IPS DF 6.9 (cell line): ENCODE measurements at places on chromosomes 3 and 15.

DNA sequence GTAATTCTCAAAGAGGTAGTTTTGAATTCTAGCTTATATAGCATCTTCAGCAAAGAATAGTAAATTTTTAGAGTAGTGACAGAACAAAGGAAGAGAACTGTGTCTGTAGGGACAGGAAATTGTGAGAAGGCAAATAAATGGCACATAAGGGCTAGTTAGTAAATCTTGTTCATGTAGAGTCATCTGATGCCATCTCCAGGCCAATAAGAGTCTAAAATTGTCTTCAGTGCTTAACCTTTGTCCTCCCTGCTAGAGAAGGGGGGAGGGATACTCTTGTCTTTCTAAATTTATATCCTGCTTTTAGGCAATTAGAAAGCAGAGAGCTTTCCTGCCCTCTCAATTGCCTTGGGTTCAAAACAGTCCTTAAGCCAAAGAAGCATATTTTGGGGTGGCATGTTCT, 87.0 kb upstream of the DNAJC19 start:
- DNase-seq = no peak

GRCh38 chr3:186481526-186481925, 62.7 kb downstream of the CRYGS start:
- no peak for DNase-seq

- no peak for DNase-seq
Observed at GRCh38 chr3:65094723-65095122, 406.9 kb upstream of the ADAMTS9 start.

GRCh38 chr3:55750525-55750924, 263.4 kb upstream of the WNT5A start:
- no peak for DNase-seq

DNA sequence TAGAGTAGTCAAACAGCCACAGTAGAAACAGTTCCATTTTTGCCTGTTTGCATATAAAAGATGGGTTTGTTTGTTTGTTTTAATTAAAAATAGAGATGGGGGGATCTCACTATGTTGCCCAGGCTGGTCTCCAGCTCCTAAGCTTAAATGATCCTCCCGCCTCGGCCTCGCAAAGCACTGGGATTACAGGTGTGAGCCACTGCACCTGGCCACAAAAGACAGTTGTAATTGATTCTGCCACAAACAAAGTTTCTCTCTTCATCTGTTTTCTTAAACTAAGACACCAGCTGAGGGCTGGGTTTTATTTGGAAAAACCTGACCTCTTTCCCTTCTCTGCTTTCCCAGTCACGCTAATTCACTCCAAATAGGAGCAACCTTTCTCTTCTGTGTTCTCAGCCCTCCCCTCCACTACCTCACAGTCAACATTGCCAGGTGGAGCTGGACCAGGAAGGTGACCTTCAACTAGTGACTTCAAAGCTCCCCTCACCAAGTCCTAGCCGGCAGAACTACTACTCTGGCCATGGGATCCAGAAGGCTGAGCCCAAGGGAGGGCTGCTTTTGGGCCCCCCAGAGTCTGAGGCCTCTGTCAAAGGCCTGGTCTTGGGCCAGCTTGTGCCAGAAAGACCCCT, 1.5 kb upstream of the IDH2 start:
- no peak for DNase-seq

DNA sequence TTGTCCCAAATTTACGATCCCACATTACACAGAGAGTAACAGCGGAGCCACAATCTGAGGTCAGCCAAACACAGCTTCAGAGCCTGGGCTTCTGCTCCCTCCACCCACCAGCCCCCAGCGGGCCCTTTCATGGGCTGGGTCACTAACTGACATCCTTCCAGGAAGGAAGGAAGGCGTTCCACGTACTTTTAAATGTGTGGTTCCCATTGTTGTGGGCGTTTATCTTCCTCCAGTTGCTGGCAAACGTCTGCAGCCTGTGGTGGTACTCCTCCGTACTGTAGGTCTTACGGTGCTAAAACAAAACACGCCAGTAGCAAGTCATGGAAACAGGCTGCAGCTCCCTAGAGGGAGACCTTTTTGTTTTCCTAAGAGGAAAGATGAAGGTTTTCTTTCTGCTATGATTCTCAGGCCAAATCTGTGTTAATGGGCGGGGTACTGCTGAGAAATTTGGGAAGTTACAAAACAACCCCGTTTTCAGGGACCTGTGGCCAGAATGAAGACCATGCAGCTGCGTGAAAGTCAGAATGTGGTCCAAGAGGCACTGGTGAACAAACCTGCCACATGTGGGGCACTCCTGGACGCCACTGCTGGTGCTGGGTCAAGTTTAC, 7.6 kb downstream of the CTSH start:
- DNase-seq = no peak

DNA sequence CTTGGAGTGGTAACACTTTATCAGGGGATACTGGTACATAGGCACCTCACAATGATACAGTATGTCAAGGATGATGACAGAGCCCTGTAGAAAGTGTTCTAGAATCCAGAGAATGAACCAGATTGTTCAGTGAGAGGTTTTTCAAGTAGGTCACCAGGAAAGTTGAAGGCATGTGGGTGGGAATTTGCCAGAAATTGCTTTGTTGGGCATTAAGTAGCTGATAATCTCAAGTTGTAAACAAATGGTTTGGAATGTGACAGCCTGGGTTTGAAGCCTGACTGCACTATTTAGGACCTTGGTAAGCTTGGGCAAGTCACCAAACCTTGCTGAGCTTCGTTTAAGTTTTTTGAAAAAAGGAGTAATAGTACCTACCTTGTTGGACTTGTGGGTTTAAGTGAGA, 12.5 kb downstream of the SLC35G2 start:
- DNase-seq = no peak

DNA sequence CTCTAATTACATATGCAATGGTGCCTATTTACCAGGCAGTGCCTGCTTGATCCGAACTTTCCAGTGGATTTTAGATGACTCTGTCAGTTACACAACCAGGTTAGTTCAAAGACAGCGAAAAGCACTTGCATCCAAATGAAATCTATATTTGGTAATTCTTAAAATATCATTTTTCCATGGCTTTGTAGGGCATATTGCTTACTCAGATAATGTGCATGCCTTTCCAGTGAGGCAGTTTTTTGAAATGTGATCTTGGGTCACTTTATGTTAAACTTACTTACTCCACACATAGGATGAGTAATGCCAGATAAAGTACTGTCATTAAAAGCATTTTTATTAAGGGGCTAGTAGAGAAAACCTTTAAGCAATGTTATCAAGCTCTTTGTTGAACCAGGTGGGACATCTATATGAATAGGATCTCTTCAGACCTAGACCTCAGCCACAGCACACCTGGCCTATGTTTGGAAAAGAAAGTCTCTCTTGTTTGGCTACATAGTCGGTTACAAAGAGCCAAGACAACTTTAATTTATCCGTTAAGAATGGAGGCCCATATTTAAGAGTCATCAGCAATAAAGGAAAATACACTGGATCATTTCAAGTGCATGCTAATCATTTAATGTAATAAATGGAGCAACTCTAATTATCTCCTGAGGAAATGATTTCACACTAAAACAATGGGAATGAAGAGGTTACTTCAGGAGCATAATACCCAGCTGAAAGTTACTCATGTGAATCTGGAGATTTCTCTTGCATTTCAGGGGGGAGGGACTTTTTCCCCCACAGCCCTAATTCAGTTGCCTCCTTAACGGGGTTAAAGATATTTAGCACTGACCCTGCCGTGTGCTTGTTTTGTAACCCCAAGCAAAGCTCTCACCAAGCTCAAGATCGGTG, 56.3 kb upstream of the TMCO5A start:
- no peak for DNase-seq

DNA sequence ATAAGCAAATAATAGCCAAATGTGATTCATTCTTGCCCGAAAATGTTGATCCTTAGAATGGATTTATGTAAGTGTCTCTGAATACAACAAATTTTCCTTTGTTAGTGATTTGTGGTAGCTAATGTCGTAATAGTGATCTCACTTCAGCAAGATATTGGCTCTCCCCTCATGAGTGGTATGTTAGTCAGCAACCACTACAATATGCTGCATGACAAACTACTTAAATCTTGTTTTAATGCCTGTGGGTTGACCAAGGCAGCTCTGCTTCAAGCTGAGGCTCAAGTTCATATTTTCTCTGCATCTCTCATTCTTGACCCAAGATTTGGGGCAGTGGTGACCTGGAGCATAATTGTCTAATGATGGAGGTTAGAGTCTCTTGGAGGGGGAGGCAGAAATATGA, 49.8 kb upstream of the GALNT15 start:
- DNase-seq = no peak

DNA sequence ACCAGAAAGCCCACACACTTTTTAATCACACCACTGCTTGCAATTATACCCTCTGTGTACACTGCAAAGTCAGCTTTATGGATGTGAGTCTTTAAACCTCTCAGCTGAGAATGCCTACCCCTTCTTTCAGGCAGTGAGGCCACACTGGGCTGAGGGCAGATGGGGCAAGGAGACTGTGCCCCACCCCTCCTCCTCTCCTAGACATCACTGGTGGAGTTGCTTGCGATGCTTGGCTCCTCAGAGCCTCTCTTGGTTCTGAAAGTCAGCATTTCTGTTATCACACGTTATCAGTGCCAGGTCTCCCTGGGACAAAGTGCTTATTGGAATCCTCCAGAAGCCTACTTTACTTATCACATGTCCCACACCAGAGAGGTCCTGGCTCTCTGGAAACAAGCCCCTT, 128.2 kb downstream of the ZNF621 start:
- DNase-seq = no peak

- DNase-seq = no peak
Observed at GRCh38 chr15:78182821-78183220, 33.7 kb downstream of the IDH3A start.

DNA sequence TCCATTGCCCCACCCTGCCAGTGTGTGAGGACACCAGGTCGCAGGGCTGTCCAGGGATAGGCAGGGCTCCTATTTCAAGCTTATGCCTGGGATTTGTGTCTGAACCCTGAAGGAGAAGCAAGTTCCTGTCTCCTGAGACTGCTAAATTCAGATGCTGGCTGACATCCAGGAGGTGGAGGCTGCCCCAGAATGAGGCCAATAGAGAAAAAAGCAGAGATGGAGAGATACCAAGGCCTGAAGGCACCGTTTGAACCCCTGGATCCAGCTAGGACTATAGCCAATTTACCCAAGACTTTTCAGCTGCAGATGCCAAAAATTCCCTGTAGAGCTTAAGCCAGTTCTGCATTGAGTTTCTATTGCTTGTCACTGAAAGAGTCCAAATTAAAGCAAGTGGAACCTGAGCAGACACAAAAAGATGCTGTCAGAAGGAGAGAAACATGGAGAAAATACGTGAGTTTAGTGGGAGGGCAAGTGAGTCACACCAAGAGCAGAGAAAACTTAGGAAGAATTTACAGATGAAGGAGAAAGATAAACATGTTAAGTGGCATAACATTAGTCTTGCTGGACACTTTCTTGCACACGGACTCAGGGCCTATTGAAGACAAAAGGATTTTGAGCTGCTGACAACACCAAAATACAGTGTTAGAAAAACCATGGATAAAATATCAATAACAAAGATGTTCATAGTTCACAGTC, 148.6 kb downstream of the CNTN3 start:
- no peak for DNase-seq

GRCh38 chr3:50609763-50610085, 1.9 kb downstream of the CISH start:
- DNase-seq = no peak

DNA sequence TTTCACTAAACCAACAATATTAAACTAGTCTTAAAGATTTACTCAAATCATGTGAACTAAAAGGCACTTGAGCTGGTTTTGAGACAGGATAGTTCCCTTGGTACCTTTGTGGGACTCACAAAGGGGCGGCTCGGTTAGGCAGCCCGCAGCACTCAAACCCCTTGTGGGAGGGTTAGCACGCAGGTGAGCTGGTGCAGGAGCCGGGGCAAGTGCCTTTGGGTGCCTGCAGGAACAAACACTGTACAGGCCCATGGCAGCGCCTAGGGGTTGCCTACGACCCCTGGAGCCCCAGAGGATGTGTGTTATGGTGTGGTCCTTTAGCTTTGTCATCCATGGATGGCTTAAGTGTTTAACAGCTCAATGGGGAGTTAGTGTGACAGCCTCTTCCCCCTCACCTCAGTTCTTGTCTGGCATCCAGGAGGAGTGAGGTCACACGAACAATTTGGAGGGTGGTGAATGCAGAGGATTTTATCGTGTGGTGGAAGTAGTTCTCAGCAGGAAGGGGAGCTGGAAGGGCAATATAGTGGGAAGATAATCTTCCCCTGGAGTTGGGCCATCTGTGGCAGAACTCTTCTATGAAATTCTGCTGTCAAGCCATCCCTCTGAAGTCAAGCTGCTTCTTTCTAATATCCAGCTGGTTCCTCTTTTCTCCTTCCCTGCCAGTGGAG, 470.9 kb downstream of the RBMS3 start:
- no peak for DNase-seq

- no peak for DNase-seq
Observed at GRCh38 chr3:178086144-178086825, 450.0 kb upstream of the KCNMB2 start.

- no peak for DNase-seq
Observed at GRCh38 chr3:10169000-10169496, 4.3 kb downstream of the IRAK2 start.

DNA sequence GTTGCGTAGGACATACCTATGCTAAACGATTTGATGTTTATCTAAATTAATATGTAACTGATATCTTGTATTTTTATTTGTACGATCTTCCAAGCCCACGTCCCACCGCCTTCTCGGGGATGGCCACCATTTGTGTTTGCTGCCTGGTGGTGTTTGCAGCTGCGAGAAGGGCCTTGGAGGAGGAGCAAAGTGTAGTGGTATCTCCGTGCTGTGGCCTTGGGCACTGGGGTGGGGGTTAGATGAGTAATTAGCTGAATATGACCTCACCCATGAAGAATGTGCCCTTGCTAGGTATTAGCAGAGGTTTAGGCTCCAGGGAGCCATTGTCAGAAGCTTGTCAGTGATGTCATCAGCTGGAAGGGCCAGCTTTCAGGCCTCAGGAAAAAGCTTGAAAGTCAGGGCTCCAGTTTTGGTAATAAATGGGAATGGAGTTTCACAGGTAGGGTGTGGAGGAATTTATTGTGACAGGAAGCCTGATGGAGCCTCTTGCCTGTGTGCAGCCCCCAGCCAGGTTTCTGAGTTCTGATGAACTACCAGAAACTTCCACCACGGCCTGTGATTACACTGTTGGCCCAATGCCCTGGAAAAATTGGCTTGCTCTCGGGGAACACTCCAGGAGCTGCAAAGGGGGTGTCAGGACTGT, 41.0 kb downstream of the FLNB start:
- DNase-seq = peak; percentile 91

GRCh38 chr3:73848173-73848906, 223.6 kb upstream of the PDZRN3 start:
- no peak for DNase-seq

- no peak for DNase-seq
Observed at GRCh38 chr15:92638291-92638708, 17.3 kb downstream of the FAM174B start.
